GM03348 (cell line): ENCODE measurements at places on chromosomes 1 and 21.

DNA sequence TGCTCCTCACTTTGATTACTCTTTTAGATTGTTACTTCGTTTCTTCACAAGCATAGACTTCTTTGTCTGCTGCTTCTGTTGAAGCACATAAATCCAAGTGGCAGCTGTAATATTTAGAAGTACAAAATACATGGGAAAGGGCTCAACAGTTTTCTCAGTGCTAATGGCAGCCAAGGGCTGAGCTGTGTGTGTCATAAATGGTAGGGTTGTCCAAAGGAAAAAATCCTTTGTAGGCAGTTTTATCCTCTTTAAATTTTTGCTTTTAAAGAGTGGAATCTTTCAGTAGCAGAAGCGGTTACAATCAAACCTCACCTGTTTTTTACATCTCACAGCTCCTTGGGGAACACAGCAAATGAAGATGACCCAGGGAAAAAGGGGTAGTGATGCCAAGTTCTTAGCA is 650.8 kb downstream of the PLPP3 start:
- no peak for DNase-seq

DNA sequence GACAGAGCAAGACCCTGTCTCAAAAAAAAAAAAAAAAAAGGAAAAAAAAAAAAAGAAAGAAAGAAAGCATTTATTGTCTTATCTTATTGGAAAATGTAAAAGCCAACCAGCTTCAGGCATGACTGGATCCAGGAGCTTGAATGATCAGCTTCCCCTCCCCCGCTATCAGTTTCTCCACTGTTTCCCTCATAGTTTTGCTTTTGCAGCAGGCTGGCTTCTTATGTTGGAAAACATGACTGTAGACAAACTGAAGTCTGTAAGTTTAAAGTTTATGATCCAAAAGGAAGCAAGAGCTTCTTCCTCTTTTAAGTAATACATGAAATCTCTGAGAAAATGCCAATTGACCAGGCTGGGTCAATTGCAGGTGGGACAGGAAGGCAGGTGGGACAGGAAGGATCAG is 52.2 kb downstream of the FHAD1 start:
- no peak for DNase-seq

DNA sequence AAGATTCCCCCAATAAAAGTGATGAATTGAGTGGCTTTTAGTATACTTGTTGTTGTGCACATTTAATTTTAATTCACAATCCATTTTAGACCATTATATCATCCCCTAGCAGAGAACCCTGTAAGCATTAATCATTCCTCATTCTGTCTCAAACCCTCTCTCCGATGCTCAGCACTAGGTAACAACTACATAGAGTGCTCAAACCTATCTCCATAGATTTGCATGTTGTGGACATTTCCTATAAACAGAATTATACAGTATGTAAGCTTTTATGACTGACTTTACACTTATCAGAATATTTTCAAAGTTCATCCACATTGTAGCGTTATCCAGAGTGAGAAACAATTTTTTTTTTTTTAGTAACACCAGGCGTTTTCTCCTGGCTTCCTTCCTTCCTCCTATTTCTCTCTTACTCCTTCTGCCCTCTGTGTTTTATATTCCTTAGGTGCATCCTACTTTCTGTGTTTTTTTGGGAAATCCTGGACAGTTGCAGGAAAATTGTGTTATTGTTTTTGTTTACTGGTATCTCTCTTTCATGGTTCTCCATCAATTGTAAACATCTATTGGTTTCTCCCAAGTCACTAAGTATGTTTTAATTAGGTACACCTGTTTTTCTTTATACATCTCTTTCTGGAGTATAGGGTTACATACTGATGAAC is 1528.0 kb upstream of the TPTE start:
- no peak for DNase-seq

DNA sequence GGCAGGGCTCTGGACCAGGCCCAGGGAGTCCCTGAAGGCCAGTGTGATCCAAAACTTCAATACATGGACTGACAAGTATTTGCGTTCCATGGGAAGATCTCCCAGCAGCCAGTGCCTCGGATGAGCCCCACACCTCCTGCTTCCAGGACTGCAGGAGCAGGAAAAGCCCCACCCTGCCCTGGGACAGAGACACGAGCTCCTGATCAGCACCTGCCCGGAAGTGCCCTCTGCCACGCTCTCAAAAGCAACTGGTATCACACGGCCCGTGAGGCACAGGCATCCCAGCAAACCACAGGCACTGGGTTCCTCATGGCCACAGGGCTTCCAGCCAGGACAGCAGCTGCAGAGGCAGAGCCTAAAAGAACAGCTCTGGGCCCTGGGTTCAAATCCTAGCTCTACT is 48.6 kb downstream of the ACOT7 start:
- no peak for DNase-seq
